ENCODE measurements at places on chromosomes 7 and 10.

- no peak for DNase-seq
Observed at GRCh38 chr7:91287371-91288084, 23.3 kb downstream of the FZD1 start.

GRCh38 chr7:137934941-137935883, 66.7 kb downstream of the CREB3L2 start:
- DNase-seq: no peak

- DNase-seq: no peak
Observed at GRCh38 chr10:89476150-89476549, 59.2 kb downstream of the SLC16A12 start.

- no peak for DNase-seq
Observed at GRCh38 chr7:40015790-40016296, 65.8 kb downstream of the CDK13 start.

All from D341Med (cell line).